Fibroblast of lung (primary cell): ENCODE measurements at places on chromosomes 1 and 21.

GRCh38 chr1:81298266-81298665, 502.5 kb upstream of the ADGRL2 start:
- DNase-seq = peak; percentile 52

DNA sequence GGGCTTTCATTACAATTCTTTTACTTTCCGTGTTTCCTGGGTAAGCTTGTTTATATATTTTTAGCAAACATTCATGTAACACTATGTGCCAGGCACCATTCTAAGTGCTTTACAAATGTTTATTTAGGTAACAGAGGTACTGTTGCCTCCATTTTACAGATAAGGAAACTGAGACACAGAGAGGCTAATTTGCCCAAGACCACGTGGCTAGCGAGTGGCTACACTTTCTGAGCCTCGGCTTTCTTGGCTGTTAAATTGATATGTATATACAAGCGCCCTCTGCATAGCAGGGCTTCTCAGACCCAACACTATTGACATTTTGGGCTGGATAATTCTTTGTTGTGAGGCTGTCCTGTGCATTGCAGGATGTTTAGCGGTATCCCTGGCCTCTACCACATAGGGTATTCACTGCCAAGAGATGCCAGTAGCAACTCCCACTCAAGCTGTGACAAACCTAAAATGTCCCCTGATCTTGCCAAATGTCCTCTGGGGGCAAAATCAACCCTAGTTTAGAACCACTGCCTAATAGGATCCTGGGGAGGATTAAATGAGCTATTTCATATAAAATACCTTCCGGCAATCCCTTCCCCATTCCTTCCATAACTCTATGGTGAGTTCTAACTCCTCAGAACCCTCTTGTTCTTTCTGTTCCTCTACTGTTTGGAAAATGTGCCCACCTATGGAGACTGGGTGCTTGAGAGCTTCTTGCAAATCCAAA, 17.2 kb upstream of the ID3 start:
- no peak for DNase-seq

DNA sequence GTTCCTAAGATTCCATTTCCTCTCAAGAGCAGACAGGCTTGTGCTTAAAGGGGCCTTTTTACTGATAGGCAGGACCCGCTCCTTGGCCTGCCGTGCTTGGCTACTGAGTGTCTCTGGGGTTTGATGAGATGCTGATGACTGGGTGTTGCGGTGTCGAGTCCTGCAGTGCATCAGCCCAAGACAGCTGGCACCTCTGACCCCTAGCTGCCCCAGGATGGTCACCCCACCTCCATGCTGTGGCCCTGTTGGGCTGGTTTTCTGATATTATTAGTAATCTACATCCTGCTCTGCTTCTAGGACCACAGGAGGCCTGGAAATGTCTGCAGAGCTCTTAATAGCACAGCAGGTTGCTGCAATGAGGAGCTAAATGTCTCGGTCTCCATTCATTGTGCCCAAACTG, 28.7 kb downstream of the LRRC71 start:
- no peak for DNase-seq

GRCh38 chr1:111756124-111756513, 418 bp downstream of the DDX20 start:
- no peak for DNase-seq

GRCh38 chr1:107220036-107220435, 79.2 kb downstream of the NTNG1 start:
- DNase-seq = peak; percentile 61

GRCh38 chr1:58905126-58905490, 121.3 kb upstream of the JUN start:
- DNase-seq = no peak

DNA sequence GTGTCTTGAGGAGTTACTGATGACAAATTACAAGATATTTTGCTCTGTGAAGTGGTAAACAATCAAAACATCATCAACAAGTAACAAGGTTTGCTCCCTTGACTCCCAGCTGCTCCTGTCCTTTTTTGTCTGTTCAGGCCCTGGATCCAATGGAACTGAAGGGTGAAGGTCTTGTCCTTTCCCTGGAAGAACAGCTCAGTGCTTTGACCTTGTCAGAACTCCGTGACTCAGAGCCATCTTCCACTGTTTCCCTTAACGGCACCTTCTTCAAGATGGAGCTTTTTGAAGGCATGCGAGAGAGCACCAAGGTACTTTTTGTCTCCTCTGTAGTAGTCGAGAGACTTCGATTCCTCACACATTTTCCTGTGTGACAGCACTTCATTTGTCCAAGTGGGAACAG, 29.0 kb downstream of the TRIM45 start:
- DNase-seq = no peak

- DNase-seq = no peak
Observed at GRCh38 chr1:43731867-43732531, 24.7 kb downstream of the ST3GAL3 start.

DNA sequence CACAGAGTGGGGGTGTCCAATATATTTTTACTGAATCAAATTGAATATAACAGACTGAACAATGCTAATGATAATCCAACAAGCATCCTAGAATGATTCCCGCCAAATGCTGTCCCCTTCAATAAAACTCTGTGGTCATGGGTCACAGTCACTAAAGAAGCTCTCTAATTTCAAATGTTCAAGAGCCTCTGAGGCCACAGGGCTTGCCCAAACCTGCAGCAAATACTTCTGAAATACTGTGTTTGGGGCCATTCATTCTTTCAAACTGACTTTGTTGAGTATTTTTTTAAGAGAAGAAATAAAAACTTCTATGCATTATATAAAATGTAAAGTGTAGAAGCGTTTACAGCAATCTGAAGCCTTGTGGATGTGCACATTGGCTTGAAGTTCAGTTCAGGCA, 7.6 kb upstream of the BEND5 start:
- DNase-seq = no peak

- no peak for DNase-seq
Observed at GRCh38 chr1:35524106-35524505, 33.1 kb downstream of the KIAA0319L start.

DNA sequence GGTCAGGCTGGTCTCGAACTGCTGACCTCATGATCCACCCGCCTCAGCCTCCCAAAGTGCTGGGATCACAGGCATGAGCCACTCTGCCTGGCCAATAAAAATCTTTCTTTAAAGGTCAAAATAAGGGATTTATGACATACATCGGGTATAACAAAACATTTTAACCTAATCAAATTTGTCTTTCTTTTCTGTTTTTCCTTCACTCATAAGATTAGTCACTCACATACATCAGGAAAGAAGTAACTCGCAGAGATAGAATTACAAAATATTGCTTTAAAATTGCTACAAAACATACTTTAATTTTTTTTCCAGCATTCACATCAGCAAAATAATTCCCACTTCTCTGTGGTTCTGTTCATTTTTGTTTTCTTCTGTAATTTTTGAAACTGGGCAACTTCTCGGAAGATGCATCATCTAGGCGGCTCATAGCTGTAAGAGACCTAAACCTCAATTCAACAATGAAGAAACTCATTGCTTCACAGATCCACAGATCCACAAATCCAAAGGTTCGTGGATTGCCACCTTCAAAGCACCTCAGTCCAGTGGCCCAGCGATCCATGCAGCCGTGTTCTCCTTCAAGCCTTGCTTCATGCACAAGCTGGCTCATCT, 39.7 kb downstream of the NEK2 start:
- peak; percentile 56 for DNase-seq

DNA sequence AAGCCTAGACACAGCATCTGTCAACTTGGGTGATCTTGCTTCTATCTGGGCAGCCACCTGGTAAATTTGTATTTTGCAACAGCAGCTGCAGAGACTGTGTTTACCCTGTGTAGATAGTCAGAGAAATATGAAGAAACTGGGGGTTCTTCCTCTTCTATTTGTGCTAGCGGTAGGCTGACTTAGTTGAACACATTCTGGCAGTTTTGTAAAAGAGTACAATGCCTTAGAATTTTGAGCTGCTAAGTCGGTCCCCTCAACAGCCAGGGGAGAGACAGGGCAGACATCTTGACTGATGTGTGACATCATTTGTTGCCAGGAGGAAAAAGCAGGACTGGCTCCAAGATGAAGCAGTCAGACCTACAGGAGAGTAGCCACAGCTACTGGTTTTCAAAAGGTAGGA, 53.7 kb downstream of the KCNJ6 start:
- peak; percentile 54 for DNase-seq

DNA sequence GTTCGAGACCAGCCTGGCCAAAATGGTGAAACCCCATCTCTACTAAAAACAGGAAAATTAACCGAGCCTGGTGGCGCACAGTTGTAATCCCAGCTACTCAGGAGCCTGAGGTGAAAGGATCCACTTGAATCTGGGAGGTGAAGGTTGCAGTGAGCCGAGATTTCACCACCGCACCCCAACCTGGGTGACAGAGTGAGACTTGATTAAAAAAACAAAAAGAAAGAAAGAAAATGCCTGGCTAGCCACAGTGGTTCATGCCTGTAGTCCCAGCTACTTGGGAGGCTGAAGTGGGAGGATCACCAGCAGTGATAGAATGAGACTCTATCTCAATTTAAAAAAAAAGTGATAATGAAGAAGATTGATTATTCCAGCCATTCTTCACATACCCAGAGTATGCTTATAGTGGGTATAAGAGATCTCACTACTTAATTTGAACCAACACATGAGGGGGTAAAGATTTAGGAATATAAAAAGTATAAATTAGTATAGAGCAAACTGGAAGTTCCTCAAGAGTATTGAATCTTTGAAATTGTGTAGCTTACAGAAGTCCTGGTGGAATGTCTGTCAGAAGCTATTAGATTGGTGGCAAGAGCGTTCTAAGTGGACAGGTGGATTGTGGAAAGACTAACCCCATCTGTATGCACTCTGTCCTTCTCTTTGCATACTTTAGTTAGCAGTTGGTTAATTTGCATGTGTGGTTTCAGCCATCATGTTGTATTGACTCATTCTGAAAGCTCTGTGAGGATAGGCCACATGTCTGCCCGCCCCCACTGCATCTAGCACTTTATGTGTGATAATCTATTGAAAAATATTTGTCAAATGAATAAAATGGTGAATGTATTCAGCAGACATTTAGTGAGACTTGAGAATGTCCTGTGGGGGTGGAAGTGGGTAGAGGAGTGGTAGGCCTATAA, 25.0 kb downstream of the RLF start:
- DNase-seq = no peak

- no peak for DNase-seq
Observed at GRCh38 chr1:200493344-200493743, 83.5 kb upstream of the ZNF281 start.

GRCh38 chr1:178271471-178271870, 177.6 kb downstream of the RASAL2 start:
- DNase-seq = peak; percentile 40

DNA sequence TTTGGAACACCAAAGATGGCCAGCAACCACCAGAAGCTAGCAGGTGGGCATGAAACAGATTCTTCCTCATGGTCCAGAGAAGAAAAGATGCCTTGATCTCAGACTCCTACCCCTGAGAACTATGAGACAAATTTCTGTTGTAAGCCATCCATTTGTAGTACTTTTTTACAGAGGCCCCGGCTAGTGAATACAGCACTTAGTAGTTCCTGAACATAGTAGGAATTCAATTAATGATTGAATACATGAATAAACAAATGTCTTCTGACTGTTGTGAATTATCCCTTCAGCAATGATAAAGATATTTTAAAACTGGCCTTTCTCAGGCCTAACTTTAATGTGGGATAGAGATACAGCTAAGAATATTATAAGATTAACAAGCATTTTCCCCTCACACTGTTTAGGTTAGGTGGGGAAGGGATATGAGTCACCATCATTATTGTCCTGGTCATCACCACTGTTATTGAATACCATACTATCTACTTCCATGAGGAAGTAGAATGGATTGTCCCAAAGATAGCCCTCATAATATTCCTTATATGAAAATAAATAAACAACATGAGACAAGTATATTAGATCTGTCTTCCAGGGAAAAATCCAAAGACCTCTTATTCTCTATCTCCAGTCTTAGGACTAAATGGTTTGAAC, 51.4 kb downstream of the ADCY10 start:
- DNase-seq = peak; percentile 55

DNA sequence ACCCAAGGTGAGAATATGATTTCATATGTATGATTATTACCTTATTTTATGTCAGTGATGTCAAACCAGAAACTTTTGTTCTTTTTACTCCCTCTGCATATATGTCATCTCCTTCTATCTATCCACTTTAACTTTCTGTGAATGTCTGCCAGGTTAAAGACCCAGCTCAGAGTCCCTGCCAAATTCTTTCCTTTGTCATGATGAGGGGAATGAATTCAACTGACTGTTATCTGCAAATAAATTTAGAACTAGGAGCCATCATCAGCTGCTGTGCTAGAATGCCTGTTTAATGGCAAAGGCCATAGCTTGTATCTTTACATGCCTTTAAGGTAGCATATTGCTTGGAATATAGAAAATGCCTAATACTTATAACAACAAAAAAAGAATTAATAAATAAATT, 815.6 kb upstream of the NEGR1 start:
- no peak for DNase-seq

GRCh38 chr1:247741756-247742155, 3.3 kb downstream of the OR14K1 start:
- no peak for DNase-seq

DNA sequence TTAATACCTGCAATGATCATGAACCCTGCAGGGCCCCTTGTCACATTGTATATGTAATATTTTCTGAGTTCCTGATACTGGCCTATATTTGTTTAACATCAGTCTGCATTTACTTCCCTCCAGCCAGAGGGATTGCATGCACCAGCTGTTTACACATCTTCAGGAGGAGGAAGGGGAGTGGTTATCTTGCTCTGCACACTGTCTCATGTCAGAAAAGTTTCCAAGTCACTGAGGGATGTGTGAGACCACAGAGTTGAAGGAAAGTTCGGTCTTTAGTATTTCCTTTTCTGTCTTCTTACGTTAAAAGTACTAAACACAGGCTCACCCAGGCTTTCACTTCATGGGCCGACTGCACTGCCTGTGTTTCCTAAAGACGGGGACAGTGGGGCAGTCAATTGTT, 574.1 kb downstream of the LMO4 start:
- peak; percentile 72 for DNase-seq

DNA sequence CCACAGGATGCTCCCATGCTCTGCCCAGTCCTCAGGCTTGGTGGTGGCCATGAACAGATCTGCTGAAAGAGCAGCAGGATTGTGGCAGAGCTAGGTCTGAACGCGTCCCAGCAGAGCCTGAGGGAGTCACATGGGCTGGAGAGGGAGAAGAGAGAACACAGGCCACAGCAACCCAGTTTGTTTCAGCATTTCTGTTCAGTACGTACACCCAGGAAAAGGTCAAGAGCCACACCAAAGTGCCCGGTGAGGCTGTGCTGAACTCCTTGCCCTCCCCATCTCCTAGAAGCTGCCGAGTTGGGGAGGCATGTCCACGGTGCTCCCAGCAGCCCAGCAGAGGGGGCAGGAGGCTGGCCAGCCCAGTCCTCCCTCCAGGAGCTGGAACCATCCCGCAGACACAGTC, 5.5 kb downstream of the PKP1 start:
- no peak for DNase-seq
